ENCODE measurements at places on chromosomes 5 and 9. TPM values are rescaled to one million over a fixed set of nuclear protein-coding genes. Genes with fewer than 3 reads are reported as not detected.

DNA sequence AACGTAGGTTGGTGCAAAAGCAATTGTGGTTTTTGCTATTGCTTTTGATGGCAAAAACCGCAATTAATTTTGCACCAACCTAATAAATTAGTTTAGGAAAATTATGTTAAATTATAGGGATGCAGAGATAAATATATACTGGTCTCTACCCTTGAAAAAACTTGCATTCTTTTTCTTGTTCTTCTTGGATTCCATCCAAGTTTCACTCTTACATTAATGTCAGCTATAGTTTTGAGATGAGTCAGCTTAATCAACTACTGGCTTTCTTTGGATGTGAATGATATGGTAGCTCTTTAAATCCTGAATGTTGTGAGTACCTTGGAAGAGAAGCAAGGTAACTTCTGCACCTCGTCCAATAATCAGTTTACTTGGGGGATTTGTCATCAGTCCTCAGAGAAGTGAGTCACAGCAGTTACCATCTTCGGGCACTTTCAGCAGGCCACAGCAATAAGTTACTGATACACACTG is 549.0 kb upstream of the ZNF608 start:
- H3K27ac ChIP-seq: no peak overlapping the region
- H3K4me3 ChIP-seq: no peak overlapping the region
- H3K27me3 ChIP-seq: no peaks in the 10 kb centered on the region
- no peaks in the 10 kb centered on the region for H3K4me1 ChIP-seq

- no peaks in the 10 kb centered on the region for H3K27me3 ChIP-seq
- H3K4me1 ChIP-seq: peaks cover 23% of the 10 kb centered on the region
- no peaks in the 10 kb centered on the region for H3K36me3 ChIP-seq
- no peak for DNase-seq
- H3K27ac ChIP-seq: no peak overlapping the region
Observed at GRCh38 chr5:14781106-14781505, 90.5 kb downstream of the ANKH start.

- no peak for DNase-seq
- H3K4me3 ChIP-seq: no peak overlapping the region
- H3K27me3 ChIP-seq: no peaks in the 10 kb centered on the region
- H3K36me3 ChIP-seq: no peaks in the 10 kb centered on the region
Observed at GRCh38 chr5:66963559-66963971, 233.0 kb downstream of the CD180 start.

- no peaks in the 10 kb centered on the region for H3K4me1 ChIP-seq
- H3K27me3 ChIP-seq: no peaks in the 10 kb centered on the region
- H3K27ac ChIP-seq: no peak overlapping the region
- H3K4me3 ChIP-seq: no peak overlapping the region
- no peak for DNase-seq
- no peaks in the 10 kb centered on the region for H3K36me3 ChIP-seq
Observed at GRCh38 chr5:1419476-1420210, 25.6 kb downstream of the SLC6A3 start.

GRCh38 chr5:62698756-62699155 is 120.1 kb downstream of the LRRC70 start:
- H3K27me3 ChIP-seq: no peaks in the 10 kb centered on the region
- DNase-seq: no peak

DNA sequence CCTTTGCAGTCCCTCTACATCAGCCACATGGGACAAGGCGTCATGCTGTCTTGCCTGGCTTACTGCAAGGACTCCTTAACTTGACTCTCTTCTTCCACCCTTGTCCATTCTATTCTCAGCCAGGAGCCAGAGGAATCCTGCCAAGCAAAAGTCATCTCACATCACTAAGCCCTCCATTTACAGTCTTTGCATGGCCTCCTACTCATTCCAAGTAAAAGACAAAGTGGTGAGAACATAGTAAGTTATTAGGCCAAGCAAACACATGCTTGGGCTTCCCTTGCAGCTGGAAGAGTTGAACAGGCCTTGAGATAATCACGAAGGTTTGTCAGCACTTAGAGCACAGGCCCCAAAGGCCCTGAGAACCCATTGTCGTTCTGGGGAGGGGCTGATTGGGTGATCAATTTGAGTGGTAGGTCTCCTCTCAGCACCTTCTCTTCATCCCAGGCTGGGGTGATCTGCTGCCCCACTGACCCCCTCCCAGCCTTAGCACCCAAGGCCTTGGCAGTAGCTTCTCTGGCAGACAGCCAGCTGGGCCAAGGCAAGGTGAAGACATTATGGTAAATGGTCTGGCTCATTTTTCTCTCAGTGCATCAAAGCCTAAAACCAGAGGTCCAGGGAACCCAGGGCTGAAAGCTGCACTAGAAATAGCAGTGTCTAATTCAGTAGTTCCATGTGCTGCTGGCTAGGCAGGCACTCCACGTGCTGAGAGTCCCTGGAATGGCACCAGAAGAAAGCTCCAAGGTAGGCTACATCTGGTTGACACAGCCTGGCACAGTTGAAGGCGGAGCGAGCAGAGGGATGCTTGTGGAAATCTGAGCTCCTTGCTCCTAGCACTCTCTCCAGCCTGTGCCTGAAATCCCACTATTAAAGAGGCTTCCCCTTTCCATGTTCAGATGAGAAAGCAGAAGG is 121.4 kb downstream of the ASTN2 start:
- no peak for DNase-seq
- H3K36me3 ChIP-seq: no peaks in the 10 kb centered on the region
- no peaks in the 10 kb centered on the region for H3K27me3 ChIP-seq
- peaks cover 6% of the 10 kb centered on the region for H3K4me1 ChIP-seq
- H3K27ac ChIP-seq: no peak overlapping the region

- no peak overlapping the region for H3K4me3 ChIP-seq
- H3K36me3 ChIP-seq: no peaks in the 10 kb centered on the region
- DNase-seq: no peak
- H3K27ac ChIP-seq: no peak overlapping the region
Observed at GRCh38 chr5:61941637-61942036, 364.4 kb upstream of the KIF2A start.

SLC6A3 gene
- 0.14 TPM for total RNA-seq

LCN10 gene
- total RNA-seq: 9.4 TPM
